ENCODE measurements at places on chromosomes 6 and 20.

DNA sequence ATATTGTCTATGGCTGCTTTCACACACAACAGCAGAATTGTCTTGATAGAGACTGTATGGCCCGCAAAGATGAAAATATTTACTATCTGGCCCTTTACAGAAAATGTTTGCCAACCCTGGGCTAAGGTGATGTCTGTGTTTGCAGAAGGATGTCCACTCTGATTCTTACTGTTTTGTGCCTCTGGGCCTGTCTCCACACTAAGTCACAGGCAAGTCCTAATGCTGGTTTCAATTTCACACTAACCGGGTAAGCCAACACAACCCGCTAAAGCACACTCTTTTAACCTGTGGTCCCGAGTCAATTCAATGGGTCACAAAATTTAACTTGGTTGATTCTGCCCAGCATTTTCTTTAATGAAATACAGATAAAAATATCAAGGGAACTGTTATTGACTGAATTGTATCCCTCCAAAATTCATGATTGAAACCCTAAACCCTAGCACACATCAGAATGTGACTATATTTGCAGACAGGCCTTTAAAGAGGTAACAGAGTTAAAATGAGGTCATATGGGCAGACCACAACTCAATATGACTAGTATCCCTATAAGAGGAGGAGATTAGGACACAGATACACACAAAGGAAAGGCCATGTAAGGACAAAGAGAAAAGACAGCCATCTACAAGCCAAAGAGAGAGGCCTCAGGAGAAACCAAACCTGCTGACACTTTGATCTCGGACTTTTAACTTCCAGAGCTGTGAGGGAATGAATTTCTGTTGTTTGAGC is 78.4 kb downstream of the FYN start:
- DNase-seq = no peak

DNA sequence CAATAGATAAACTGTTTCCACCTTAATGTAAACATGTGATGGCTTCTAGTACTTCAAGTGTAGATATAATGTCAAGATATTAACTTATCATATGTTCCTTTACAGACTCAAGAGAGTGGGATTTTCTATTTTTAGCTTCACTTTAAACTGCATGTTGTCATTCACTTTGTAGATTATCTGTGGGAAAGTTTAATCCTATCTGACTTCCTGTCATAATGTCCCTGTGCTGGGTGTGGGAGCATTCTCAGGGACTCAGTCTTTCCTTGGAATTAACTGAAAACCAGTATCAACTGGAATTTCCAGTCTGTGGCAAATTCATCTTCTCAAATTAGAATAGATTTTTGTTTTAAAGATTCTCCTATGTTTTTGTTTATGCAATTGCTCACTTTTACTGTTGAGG is 226.1 kb upstream of the FERMT1 start:
- DNase-seq = no peak

DNA sequence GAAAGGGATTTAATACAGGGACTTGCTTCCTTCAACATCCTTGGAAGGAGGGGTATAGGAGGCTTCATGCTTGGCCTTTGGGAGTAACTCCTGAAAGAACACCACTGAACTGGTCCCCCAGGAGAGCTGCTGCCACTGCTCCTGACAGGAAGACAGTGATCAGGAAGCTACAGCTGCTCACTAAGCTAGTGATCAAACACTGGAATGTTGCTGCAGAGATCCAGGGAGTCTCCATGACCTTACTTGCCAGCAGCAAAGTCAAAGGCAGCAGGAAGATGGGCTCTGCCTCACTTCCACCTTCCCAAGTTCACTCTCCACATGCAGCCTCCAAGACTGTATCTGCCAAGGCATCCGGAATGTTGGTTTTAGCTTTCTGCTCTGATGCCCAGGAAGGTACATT is 31.8 kb downstream of the PIM1 start:
- no peak for DNase-seq

DNA sequence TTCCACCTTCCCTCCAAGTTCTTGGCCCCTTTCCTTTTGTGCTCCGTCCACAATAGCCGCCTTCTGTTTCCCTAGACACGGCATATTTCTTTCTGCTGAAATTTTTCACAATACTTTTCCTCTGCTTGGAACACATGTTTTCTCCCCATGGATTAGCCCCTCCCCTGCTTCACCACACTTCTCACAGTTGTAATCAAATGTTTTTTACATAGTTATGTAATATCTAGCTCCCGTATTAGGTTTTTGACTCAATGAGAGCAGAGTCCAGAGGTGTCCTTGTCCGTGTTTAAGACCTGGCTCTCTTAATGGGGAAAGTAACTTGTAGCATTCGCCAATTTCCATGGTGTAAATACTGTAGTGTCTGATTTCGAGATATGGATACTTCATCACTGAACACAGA is 34.7 kb downstream of the PLCB1 start:
- no peak for DNase-seq

DNA sequence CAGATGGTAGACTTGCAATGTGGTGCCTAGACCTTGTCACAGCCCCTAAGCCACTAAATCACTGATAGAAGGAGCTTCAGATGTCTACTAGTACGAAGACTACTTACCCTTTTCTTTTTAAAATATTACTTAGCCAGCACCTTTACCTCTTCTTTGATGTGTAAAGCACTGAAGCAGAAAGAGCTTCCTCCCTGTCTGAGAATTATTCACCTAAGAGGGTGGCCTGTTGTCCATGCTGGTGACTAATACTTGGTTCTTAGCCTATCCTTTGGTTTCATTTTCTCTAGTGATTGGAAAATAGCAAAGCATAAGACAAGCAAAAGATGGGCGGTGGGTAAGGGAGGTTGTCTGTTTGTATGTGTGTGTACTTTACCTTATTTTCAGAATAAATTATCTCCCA is 794.6 kb downstream of the TFAP2A start:
- DNase-seq = no peak

DNA sequence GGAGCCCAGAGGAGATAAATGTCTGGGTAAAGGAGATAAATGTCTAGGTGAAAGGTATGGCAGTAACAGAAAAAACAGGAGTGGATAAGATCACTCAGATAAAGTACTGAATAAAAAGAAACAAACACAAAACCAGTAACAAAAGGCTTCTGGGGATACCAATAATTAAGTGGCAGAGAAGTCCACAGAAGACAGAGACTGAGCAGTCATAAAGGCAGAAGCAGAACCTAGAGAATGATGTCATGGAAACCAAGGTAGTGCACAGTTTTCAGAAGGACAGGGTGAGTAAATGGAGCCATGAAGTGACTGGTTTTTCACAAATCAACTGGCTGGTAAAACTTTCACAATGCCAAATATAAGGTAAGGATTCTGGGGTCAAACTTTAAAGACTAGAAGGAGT is 80.9 kb upstream of the PLN start:
- no peak for DNase-seq

- no peak for DNase-seq
Observed at GRCh38 chr20:62710886-62711702, 2.5 kb downstream of the NTSR1 start.

DNA sequence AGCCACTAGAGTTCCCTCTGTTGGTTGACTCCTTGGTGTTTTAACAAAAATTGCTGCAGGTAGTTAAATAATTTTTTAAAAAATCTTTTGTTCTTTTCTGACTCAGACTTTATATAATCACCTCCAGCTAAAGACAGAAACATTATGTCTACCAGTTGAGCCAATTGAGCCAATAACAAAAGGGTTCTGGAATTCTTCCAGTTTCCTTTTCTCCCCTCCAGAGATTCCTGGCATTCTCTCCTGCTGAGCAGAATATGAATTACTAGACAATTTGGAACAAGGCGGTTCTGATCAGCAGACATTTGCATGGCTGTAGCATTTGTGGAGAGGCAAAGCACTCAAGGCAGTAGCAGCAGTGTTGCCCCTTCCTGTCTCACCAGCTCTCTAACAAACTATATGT is 144.0 kb upstream of the SLC35B3 start:
- DNase-seq = no peak

Measured in fibroblast of skin of left quadriceps (primary cell).